Muscle of arm (tissue), 14 donors: ENCODE measurements at places on chromosomes 5 and 9.

GRCh38 chr9:136058084-136058483 lies 37.0 kb downstream of the NACC2 start:
- no peak for DNase-seq

DNA sequence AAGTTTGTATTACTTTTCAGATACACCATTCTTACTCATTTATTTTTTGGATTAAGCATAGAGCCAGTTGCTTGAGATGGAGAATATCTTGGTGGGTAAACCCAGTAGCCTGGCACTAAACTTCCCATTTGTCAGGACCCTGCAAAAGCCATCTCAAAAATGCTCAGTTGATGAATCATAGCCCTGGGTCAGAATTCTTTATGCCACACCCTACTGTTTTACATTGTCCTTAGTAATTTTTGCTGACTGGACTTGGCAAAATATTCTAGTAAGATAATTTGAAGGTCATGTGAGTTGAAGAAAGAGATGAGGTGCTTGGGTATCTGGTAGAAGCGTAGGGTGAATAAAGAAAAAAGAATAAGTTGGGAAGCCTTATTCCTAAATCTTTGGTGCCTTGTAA lies 50.7 kb downstream of the C7 start:
- DNase-seq = no peak

DNA sequence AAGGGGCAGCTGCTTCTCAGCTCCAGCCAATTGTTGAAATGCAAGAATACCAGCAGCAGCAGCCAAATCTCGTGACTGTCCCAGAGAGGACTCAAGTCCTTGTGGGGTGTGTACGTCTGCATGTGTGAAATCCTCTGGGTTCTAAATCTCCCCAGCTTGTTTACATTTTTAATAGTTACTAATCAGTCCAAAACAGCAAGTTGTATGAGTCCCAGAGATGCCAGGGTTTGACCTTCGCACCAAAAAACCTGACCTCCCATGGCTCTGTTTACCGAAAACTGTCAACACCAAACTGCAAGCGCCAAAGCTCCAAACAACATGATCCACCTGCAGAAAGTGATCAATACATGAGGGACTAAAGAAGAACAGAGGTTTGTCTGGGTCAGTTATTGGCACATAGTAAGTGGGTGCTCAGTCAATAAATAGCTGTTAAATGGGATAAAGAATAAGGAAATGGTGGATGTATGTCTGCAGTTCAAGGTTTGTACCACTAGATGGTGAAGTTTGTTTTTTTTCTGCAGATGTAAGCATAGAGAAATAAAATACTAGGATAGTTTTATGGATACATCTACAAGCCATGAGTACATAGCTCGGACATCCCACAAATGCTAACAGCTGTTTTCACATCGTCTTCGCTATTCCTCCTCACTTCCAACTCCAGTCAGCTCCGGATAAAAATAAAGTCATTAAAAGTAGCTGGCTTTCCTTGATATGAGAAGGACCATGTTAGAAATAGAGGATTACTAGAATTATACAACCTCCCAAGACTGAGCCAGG lies 85.3 kb upstream of the ADRB2 start:
- DNase-seq = peak; percentile 52

- no peak for DNase-seq
Measured at GRCh38 chr9:77597057-77597456, 51.1 kb downstream of the GNA14 start.

- DNase-seq = no peak
Measured at GRCh38 chr9:127418037-127418471, 6.1 kb upstream of the ZNF79 start.

- no peak for DNase-seq
Measured at GRCh38 chr5:1405121-1405520, 40.1 kb downstream of the SLC6A3 start.

DNA sequence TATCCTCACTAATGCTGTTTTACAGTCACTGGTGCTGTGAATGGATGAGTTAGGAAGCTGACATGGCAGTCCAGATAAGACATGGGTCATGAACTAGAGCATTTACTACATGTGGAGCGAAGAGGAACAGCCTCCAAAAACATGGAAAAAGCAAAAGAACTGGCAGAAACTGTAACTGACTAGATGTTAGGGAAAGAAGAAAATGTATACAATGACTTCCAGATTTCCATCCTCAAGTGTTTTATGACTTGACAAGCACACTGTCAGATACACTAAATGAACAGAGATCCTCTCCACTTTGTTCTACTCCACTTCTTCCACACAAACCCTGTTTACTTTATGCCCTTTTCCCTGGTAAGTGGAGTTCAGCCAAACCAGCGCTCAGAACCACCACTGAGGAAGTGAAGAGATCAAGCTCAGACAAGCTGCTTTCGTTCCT lies 11.5 kb downstream of the HMGCS1 start:
- DNase-seq = peak; percentile 9

- DNase-seq = no peak
Measured at GRCh38 chr9:6763244-6763643, 5.5 kb downstream of the KDM4C start.

DNA sequence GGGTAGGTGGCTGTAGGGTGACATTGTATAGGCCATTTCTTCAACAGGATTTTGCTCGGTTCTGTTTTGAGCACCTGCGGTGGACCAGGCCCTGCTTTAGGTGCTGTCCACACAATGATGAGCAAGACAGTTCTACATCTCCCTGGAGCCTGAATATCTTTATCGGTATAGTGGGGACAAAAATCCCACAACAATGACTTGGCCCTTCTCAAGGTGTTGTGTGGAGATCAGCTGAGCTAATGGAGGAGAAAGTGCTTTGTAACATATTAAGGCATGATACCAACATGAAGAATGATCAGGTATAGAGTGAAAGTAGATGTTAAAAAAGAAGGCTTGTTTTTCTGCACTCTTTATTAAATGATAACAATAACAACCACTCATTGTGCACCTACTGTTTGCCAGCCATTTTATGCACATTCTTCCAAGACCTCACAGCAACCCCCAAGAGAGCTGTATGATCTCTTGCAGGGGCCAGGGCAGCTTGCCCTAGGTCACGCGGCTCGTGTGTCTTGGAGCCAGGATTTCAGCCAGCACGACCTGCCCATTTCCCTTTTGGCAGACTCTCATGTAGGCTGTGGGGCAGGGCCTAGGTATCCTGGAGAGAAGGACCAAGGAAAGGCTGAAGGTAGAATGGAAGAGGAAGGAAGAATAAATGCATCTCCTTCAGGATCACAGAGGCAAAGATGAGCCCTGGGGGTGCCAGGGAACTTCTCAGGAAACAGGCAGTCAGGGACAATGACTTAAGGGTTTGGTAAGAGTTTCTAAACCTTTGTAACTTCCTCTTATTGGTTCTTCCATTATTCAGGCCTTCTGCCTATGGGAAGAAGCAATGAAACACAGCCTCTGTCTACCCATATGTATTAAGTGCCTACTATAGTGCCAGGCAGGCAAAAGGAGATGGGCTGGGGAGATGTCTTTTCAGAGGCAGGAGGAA lies 50.0 kb upstream of the PPARGC1B start:
- DNase-seq = no peak

DNA sequence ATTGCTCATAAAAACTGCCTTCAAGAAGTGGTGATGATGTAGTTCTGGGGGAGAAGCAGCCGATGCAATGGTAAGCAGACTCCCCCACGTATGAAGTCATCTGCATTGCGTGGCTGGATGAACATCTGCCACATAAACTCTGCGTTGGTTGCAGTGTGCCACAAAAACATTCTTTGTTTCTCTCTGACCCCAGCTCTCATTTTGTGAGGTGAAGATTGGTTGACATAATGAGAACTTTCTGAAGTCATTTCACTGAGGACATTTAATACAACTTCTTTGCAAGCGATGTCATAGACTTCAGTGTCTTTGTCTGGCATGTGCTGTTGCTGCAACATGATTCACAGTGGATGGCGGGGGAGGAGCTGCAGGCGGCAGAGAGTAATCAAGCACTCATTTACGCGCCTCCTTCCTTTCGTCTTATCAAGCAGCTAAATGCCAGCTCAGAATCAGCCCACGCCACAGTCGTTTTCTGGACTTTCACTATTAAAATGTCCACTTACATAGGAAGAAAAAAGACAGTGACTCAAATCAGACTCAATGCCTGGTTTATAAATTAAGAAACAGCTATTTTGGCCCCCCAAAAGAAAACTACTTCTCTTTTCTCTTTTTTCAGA lies 91.5 kb upstream of the NFIL3 start:
- DNase-seq = no peak

DNA sequence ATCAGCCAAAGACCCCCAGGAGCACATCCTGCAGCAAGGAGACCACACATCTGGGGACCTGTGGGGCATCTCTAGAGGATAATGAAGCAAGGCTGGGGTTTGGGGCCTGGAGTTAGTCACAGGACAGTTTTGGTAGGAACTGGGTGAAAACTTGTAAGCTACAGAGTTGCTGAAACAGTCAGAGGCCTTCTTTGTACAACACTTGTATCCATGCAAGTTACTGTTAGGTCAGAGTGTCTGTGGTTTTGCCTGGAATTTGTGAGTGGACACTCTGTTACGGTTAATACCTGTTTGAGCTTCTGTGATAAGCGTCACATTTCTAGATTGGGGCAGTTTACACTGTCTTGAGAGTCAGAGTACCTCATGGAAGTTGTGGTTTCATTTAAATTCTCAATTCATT lies 22.6 kb upstream of the ASPN start:
- no peak for DNase-seq

- peak; percentile 54 for DNase-seq
Measured at GRCh38 chr9:89999534-90000370, 394.9 kb downstream of the GADD45G start.

- no peak for DNase-seq
Measured at GRCh38 chr9:22354699-22355384, 91.8 kb upstream of the DMRTA1 start.

DNA sequence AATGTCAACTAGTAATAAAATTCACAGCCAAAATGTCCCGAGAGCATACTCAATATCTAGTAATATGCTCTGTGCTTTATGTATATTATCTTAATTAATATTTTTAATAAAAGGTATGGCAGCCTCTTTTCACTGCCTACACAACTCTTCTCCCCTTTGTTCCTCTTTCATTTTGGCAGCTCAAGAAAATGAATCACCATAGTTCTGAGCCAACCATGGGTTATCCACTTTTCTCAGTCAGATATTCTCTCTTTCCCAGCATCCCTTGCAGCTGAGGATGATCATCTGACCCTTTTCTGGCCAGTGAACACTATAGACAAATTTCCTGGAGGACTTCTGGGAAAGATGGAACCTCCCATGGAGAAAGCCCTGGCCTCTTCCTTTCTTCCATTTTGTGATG lies 8.2 kb upstream of the DOCK8 start:
- DNase-seq = no peak

GRCh38 chr9:86747711-86748110 lies 199.6 kb downstream of the GAS1 start:
- no peak for DNase-seq

GRCh38 chr9:106417685-106418084 lies 445.3 kb upstream of the ZNF462 start:
- no peak for DNase-seq

DNA sequence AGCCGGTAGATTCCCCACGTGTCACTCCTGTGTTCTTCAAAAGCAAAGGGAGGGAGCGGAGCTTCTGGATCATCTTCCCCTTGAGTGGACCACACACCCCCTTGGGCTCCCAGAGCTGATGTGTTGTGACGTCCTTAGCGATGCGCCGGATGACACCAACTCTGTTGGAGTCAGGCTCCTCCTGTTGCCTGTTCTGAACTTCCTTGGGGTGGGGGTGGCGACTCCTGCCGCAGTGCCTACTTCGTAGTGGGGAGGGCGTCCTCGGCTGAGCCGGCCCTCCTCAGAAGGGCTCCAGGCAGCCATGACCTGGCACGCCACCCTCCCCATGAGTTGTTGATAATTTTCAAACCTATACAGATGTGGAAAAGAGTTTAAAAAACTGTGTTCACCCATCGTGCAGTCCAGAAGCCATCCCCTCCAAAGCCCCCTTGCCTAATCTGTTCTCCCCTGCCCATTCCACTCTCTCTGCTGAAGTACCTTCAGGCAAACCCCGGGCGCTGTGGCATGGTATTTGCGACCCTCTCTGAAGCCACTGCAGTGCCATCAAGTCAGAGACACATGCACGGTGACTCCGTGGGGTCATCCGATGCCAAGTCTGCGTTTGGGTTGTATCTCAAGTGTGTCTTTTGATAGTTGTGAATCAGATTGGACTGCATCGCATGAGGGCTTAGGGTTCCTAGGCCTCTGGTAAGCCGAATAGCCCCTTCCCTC lies 16.7 kb downstream of the EXOC3 start:
- no peak for DNase-seq

DNA sequence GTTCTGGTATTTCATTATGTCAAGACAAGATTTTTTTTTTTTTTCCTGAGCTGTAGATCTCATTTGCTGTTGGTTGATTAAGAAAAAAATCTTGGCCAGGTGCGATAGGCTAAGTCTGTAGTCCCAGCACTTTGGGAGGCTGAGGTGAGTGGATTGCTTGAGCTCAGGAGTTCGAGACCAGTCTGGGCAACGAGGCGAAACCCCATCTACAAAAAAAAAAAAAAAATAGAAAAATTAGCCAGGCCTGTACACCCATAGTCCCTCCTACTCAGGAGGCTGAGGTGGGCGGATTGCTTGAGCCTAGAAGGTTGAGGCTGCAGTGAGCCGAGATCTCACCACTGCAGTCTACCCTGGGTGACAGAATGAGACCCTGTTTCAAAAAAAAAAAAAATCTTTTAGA lies 12.2 kb downstream of the CDC42SE2 start:
- DNase-seq = no peak

GRCh38 chr5:43533646-43534045 lies 18.7 kb upstream of the C5orf34 start:
- DNase-seq = no peak

- DNase-seq = no peak
Measured at GRCh38 chr5:6493681-6494454, 45.2 kb downstream of the UBE2QL1 start.
